ENCODE measurements at places on chromosomes 7 and 10. TPM values are rescaled to one million over a fixed set of nuclear protein-coding genes. Genes with fewer than 3 reads are reported as not detected.

The HOXA10 gene
- 0.08 TPM for total RNA-seq

The GPC2 gene
- total RNA-seq = 1.2 TPM

The HIBADH gene
- 126 TPM for total RNA-seq

The SPAM1 gene
- total RNA-seq = not detected

The HOXA11 gene
- not detected for total RNA-seq

The PLEKHS1 gene
- total RNA-seq = not detected

The NKX1-2 gene
- total RNA-seq = not detected

The PILRA gene
- 0.27 TPM for total RNA-seq

The PRSS2 gene
- total RNA-seq = not detected

The PHKG1 gene
- 3.4 TPM for total RNA-seq

The CNPY1 gene
- total RNA-seq = not detected

The GALNT17 gene
- not detected for total RNA-seq

The LRRC61 gene
- total RNA-seq = 0.09 TPM

The EIF5AL1 gene
- total RNA-seq = 1.5 TPM

The WAC gene
- total RNA-seq = 59.9 TPM

The OGDHL gene
- total RNA-seq = under 0.01 TPM

The CACNB2 gene
- 2.1 TPM for total RNA-seq

The HOXA6 gene
- total RNA-seq = not detected

The NEURL1 gene
- total RNA-seq = 0.27 TPM

The CHST3 gene
- 19.3 TPM for total RNA-seq

The ANKRD1 gene
- 1.4 TPM for total RNA-seq

The FAM237B gene
- total RNA-seq = not detected

The SPDYE1 gene
- total RNA-seq = not detected

Measured in fibroblast of the aortic adventitia (primary cell).